Panc1 (cell line): ENCODE measurements at places on chromosomes 7 and 10.

GRCh38 chr10:102652170-102652916 lies 8.1 kb downstream of the TRIM8 start:
- no peak for DNase-seq

DNA sequence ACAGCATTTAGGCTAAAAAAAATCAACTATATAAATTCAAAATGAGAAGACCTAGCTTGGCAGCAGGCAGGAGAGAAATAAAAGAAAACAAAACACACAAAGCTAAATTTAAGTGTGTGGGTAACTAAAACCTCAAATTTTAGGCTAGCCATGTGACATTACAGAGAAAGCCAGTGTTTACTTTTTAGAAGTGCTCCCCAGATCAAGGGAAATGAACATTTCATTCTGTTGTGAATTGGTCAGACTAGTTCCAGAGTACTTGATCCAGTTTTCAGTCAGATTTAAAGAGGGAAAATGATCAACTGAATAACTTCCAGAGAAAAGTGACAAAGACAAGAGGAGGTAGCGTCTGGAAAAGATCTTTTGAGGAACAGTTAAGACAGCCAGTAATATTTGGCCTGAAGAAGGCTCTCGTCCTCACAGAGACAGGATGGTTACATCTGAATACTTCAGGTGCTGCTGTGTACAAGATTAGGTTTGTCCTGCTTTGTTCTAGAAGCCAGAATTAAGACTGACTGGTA lies 563.4 kb downstream of the KCNMA1 start:
- DNase-seq = no peak

- no peak for DNase-seq
Measured at GRCh38 chr7:80078159-80078731, 56.4 kb upstream of the GNAI1 start.

DNA sequence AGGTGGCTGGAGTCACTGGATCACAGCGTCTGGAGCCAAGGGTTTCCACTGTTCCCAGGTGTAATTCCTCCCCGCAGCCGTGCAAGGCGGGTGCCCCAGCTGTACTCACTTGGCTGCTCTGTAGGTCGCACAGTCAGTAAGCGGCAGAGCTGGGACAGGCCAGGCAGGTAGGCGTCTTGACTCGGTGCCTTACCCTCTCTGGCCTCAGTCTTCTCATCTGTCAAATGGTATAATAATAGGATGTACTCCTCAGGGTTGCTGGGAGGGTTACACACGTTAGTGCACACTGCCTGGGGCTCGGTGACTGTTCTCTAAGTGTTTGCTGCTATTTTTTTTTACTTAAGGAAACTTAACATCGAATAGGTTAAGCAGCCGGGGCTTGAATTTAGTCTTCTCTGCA lies 27.0 kb downstream of the MYL10 start:
- no peak for DNase-seq

GRCh38 chr10:8502573-8502972 lies 448.1 kb downstream of the GATA3 start:
- DNase-seq = no peak

DNA sequence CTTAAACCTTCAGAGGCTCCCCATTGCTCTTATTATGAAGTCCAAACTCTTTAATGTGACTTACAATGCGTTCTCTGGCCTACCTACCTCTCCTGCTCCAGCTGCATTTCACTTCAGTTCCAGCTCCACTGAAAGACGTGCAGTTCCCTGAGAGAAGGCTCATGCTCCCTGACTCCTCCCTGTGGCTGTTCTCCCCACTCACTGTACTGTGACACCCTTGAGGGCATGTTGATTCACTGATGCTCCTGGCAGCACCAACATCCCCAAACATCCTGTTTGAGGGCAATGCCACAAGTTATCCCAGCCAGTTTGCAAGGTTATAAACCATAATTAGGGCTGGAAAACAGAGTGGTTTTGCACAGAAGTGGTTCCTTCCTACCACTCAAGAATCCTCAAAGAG lies 111.2 kb downstream of the LSM5 start:
- no peak for DNase-seq

GRCh38 chr10:118799777-118800176 lies 45.0 kb upstream of the CACUL1 start:
- no peak for DNase-seq

GRCh38 chr7:7272294-7272693 lies 90.0 kb downstream of the C1GALT1 start:
- DNase-seq = no peak

DNA sequence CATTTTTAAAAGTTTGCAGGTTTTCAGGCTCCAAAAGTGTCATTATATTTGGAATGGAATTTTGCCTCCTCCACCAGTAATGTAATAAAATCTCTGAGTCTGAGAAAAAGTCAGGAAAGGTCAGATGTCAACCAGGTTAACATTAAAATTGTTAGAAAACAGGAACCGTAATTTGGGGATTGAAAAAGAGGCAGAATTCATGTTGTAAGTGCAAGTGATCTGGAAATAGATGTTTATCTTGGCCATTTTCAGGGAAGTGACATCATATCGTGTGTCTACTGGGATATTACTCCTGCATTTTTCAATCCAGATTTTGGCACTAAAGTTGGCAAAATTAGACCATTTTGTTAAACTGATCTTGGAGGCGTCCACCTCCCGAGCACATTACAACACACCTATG lies 428.5 kb upstream of the MGMT start:
- no peak for DNase-seq

DNA sequence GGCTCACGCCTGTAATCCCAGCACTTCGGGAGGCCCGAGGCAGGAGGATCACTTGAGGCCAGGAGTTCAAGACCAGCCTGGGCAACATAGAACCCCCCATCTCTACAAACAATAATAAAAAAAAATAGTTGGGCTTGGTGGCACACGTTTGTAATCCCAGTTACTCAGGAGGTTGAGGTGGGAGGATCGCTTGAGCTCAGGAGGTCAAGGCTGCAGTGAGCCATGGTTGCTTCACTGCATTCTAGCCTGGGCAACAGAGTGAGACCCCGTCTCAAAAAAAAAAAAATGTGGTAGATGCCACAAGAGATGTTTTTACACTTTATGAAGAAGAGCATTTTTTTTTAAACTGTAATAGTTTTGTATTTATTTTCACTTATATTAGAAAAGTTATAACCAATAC lies 12.8 kb downstream of the NYAP1 start:
- DNase-seq = no peak

GRCh38 chr10:93030409-93030808 lies 30.2 kb upstream of the CYP26C1 start:
- no peak for DNase-seq

DNA sequence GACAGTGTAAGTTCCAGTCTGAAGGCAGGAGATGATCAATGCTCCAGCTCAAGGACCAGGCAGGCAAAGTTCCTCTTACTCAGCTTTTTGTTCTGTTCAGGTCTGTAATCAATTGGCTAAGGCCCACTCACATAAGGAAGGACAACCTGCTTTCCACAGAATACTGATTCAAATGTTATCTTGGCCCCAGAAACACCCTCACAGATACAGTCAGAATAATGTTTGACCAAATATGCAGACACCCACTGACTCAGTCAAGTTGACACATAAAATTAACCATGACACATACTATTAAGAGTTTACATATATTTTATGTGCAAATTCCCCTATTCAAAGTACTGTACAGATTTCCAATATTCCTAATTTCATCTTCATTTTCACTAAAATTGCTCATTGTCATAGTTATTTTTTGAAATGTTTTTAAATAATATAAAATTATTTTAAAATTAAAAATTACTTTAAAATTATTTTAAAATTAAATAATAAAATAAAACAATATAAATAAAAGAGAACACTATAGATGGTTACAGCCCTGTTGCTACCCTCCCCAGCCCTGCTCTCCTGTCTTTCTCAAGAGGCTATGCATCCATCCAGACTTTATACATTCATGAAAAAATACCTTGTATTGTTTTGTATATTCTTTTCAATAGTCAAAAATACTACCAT lies 59.4 kb downstream of the RAB11FIP2 start:
- no peak for DNase-seq

GRCh38 chr10:104328896-104329710 lies 9.2 kb downstream of the ITPRIP start:
- peak; percentile 98 for DNase-seq

DNA sequence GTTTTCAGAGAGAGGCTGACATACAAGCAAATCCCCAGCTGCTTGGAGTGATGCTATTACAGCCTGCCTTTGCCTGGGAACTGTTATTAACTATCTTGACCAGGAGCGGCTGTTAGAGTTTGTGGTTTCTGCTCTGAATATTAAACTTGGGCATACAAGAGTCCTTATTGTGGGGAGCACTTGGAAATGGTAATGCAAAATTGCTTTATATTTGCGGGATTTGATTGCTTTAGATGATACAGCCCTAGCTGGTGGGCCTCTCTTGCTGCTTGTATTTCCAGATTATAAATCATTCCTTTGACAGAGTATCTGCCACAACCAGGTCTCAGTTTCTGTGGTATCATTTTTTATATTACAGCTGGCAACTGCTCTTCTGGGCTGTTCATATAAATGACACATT lies 101.9 kb upstream of the FAM204A start:
- DNase-seq = no peak

GRCh38 chr7:33904681-33905388 lies 504 bp upstream of the BMPER start:
- DNase-seq = no peak

GRCh38 chr10:120270906-120271305 lies 186.1 kb upstream of the PLPP4 start:
- no peak for DNase-seq

GRCh38 chr10:43689618-43689954 lies 40.9 kb upstream of the ZNF32 start:
- DNase-seq = no peak

DNA sequence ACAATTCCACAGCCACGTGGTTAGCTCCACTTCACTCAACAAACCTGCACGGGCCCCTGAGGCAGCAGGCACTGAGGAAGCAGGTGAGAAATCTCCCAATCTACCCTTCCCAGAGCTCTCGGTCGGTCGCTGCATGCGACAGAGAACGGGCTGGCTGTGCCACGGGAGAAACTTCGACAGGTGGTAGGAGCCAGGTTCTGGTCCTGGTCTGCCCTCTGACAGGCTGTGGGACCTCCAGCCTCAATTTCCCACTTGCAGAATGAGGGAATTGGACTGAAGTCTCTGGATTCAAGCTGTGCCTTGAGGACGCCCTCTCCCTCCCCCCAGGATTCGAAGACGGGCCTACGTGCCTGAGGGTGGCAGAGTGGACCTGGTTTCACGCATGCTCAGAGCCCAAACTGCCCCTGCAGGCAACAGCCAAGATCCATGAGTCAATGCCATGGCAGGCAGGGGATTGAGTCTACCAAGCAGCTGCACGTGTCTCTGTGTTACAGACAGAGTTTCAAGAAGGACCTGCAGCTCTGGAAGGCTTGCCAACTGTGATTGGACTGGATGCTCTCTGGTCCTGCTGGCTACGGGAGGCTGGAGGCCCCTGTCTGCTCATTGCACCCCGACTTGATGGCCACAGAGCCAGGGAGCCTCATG lies 215.0 kb downstream of the USP6NL start:
- no peak for DNase-seq

GRCh38 chr7:99666013-99666395 lies 13.8 kb downstream of the CYP3A5 start:
- DNase-seq = no peak

GRCh38 chr7:21041666-21042065 lies 255.0 kb upstream of the SP8 start:
- no peak for DNase-seq

DNA sequence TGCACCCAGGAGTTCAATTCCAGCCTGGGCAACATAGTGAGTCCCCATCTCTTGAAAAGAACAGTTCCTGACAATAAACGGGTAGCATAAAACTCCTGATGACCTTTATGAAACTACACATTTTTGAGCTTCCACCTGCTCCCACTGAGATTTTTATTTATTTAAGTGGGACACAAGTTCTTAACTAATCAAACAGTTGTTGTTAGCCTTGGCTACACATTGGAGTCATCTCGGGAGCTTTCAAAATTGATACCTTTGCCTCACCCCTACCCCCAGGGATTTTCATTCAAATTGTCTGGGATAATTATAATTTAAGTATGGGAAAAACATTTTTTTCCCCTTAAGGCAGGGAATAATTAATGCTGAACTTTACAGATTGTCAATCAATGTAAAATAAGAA lies 39.3 kb downstream of the MALSU1 start:
- no peak for DNase-seq

GRCh38 chr10:71053169-71053895 lies 159.0 kb upstream of the UNC5B start:
- DNase-seq = no peak

DNA sequence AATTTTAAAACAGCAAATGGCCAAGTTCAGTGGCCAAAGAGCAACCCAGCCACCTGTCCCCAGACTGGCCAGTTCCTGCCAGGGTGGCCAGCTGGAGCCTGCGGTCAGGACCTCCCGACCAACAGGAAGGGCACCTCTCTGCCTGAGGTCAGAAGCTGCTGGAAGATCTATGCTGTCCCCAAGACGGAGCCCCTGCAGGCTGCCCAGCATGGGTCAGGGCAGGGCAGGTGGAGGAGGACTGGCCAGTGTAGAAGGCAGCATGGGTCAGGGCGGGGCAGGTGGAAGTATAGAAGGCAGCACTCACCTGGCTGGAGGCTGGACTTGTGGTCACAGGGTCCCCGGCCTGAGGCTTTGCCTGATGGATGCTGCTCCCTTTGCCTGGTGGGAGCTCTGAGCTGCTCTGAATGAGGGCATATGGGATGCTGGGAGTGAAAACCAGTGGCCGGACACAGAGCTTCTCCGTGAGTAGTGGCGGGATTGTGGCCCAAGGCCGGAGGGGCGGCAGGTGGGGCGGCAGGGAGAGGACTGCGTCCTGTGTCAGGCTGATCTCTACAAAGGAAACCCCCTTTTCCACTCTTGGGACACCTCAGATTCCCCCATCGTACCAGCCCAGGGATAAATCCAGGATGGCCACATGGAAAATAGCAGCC lies 229.2 kb downstream of the TCERG1L start:
- no peak for DNase-seq

GRCh38 chr10:111879969-111880368 lies 303.6 kb downstream of the GPAM start:
- no peak for DNase-seq

DNA sequence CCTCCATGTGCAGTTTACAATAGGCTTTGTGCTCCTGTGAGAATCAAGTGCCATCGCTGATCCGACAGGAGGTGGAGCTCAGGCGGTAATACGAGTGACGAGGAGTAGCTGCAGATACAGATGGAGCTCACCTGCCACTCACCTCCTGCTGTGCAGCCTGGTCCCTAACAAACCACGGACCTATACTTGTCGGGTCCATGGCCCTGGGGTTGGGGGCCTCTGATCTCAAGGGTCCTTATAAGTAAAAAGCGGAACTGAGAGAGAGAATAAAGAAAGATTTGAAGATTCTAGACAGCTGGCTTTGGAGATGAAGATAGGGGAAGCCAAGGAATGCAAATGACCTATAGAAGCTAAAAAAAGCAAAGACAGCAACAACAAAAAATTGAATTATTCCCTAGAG lies 130.6 kb downstream of the PLXDC2 start:
- DNase-seq = no peak

DNA sequence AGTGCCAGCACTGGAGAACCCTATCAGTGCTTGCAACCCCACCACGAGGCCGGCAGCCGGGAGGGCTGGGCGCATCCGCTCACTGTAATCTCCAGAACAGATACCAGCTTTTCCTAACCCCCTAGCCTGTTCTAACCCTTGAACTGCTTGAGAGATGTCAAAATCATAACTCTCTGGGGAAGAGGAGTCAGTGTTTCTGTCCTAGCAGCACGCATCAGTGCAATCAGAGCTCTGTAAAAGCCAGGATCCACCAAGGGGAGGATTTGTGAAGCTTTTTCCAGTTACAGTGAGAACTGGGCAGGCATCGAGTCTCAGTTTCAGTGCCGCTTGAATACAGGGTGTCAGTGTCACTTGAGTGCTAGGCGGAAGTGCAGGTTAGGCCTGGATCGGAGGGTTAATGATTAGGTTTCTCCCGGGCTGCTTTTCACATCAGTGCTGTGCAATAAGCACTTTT lies 104.5 kb upstream of the INSYN2A start:
- DNase-seq = no peak

- no peak for DNase-seq
Measured at GRCh38 chr10:122112021-122112616, 123.2 kb downstream of the TACC2 start.
